ENCODE measurements at places on chromosomes 12 and 14.

DNA sequence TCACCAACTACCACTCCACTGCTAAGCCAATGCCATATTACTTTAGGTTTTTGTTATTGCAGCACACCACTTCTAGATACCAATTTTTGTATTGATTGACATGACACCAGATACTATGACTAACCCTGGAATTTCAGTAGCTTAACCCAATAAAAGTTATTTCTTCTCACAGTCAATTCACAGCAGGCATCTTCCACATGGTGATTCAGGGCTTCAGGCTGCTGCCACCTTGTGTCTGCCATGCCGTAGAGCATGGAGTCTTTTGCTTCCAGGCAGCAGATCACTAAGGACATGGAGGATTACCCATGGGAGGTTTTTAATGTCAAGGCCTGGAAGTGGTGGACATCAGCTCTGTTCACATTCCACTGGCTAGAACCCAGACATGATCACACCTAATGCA lies 56.4 kb upstream of the LTA4H start:
- no peak for DNase-seq

DNA sequence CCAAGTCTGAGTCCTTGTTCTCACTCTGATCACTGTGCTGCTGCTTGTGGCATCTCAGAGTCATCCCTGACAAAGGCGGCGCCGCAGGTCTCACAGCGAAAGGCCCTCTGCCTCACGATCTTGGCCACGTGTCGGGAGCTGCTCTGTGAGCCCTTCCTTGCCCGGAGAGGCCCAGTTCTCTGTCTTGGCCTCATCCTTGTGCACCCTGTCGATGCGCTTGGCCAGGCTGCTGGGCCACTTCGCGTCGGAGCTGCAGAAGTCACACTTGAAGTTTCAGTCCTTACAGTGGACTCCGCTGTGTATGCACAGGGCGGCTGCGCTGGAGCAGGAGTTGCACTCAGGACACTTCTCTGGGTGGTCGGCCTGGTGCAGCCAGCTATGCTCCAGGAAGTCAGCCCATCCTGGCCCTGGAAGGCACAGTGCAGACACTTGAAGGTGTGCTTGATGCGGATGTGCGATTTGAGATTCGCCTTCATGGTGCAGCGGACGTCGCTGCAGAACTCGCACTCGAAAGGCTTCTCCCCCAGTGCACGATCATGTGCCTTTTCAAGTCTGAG lies 36.4 kb upstream of the SAV1 start:
- DNase-seq: no peak

- no peak for DNase-seq
These were observed 47.9 kb upstream of the PTGDR start for GRCh38 chr14:52219488-52220084.

DNA sequence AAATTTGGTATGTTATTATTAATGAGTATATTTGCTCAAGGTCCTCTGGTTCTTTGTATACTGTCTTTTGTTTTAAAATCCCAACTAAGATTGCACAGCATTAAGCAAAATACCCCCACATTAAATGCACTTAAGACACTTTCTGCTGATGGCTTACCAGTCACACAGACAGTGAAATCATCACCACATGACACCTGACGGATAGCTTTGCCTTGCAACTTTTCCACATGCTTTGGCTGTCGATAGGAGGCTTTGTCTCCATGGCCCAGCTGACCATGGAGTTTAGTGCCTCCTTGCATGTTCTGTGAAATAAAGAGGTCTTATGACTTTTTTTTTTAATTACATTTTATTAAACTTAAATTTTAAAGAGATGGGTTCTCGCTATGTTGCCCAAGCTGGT lies 19.7 kb downstream of the NEK9 start:
- no peak for DNase-seq

DNA sequence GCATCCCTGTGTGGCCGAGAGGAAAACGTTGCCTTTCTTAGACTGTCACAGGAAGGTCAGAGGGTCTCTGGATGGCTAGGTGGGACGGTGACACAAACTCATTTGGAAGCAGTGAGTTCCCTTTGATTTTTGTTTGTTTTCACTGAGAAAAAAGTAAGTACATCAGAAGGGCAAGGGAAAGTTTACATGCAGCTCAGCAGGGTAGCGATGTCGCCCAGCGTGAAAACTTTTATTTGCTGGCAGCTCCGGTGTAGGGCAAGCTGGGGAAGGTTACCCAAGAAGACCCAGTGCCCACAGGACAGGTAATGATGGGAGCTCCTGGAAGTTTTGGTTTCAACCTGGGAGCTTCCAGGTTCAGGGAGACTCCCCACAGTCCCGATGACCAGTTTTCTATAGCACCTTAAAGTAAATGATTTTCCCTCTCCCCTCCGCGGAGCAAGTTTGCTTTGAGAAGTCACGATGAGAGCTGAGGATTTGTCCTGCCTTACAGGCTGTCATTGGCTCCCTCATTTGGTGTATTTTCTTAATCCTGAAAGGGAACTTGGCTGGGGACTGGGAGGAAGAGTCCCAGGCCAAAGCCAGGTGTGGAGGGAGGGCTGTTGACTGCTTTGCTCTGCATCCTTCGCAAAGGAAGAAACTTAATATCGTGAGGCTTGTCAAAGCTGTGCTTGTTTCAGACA lies 64.7 kb upstream of the ESRRB start:
- DNase-seq: no peak

GRCh38 chr12:3750616-3751015 lies 2.3 kb downstream of the CRACR2A start:
- DNase-seq: no peak

DNA sequence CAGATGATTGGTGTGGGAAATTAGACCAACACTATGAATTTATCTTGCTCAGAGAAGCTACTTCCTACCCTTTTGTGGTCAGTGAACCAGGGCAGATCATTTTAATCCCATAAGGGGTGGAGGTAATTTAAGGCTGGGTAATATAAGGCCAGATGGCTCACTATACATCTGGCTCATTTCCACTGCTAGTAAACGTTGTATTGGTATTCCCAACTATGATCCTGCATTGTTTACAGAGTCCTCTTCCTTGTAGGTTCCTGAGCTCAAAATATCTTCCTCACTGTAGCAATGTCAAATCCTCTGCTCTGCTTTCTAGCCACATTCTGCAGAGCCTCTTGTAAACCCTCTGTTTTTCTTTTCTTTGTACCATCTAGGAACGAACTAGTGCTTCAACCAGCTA lies 93.0 kb upstream of the MGAT4C start:
- DNase-seq: no peak

GRCh38 chr12:21144309-21144708 lies 13.3 kb downstream of the SLCO1B1 start:
- no peak for DNase-seq

GRCh38 chr14:39576736-39577135 lies 144.5 kb upstream of the FBXO33 start:
- DNase-seq: no peak

DNA sequence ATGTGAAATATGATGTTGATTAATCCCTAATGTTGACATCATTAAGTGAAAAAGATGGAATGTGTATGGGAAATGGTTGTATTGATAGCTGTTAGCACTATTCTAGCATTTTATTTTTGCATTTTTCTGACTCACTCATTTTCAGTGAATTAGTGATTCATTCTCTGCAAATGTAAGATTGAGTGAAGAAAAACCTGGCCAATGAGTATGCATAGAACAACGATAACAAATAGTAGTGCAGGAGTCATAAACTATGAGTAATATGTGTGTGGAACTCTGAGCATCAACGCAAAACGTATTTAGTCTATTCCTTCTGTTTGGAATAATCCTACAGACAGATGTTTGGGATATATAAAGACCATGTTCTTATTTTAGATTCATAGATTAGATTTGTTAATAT lies 76.3 kb upstream of the RTL1 start:
- DNase-seq: no peak

GRCh38 chr14:93085911-93086310 lies 29.8 kb downstream of the ITPK1 start:
- DNase-seq: peak; percentile 16

GRCh38 chr14:20723488-20723887 lies 22.2 kb upstream of the EDDM3A start:
- no peak for DNase-seq

GRCh38 chr12:111488271-111488670 lies 82.5 kb downstream of the SH2B3 start:
- no peak for DNase-seq

DNA sequence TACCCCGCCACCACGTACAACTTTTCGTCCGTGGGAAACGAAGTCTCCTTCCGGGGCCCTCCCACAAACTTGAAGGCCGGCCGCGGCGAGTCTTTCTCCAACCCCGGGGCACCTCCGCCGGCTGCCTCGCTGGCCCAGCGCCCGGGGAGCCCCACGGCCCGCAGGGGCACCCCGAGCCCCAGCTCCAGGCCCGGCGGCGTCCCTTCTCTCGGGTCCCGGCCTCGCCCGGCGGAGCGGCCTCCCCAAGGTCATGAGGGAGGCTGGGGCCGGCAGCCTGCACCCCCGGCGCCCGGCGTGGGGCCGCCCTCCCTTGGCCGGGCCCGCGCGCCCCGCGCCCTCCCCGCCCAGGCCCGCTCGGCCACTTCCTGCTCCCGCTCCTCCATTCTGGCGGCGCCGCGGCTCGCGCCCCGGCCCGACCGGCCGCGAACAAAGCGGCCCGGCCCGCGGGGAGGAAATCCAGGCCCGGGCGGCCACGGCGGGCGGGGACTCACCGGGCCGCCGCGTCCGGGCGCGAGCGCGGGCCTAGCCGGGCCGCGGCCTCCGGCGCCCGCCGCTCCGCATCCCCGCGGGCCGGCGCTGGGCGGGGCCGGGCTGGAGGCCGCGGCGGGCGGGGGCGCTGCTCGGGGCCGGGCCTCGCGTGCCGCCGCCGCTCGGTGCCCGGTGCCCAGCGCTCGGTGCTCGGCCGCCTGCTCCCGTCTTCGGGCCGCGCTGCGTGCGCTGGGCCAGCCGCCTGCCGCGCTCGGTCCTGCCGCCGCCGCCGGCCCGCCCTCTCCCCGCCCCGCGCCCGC lies at the start of gene AKT1:
TSS of gene AKT1 (minus strand) at position 756 of the 788 bp plus-strand sequence. CDS start 3,105 bp downstream, outside the sequence.
- DNase-seq: no peak

- no peak for DNase-seq
These were observed 4.5 kb downstream of the HMGA2 start for GRCh38 chr12:65828711-65829339.

DNA sequence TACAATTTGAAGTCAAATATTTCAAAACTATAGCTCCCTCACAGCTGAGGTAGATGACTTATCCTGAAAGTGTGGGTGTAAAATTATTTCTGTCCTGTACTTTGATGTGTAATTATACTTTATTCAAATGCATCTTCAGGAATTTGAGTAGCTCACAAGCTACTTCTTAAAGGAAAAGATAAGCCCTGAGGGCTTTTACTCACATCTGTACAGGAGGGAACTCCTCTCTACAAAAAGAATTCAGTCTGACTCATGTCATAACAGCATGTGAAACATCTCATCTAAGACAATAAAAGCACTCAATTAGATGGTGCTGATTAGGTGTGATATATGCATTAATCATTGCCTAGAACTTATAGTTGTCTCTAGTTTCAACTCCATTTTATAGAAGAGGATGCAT lies 452.0 kb downstream of the PRKD1 start:
- DNase-seq: no peak

GRCh38 chr12:53223389-53224060 lies 8.5 kb downstream of the RARG start:
- DNase-seq: no peak

DNA sequence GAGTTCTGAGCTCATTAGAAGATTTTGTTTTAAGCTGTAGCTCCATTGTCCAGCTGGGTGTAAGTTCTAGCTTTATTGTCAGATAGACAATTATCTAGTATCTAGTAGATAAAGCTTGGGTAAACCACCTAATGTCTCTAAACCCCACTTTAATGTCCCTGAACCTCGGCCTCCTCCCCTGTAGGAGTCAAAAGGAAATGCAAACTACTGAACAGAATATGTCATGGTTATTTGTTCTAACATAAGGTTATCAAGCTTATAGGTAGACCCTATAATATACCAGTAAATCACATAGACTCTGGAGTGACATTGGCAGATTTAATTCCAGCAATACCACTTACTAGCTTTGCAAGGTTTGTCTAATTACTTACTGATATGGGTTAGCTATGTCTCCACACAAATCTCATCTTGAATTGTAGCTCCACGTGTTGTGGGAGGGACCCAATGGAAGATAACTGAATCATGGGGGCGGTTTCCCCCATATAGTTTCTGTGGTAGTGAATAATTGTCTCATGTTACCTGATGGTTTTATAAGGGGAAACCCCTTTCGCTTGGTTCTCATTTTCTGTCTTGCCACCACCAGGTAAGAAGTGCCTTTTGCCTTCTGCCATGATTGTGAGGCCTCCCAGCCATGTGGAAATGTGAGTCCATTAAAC lies 29.4 kb downstream of the BCAT1 start:
- DNase-seq: no peak

GRCh38 chr14:98984027-98984718 lies 287.8 kb downstream of the BCL11B start:
- DNase-seq: no peak

DNA sequence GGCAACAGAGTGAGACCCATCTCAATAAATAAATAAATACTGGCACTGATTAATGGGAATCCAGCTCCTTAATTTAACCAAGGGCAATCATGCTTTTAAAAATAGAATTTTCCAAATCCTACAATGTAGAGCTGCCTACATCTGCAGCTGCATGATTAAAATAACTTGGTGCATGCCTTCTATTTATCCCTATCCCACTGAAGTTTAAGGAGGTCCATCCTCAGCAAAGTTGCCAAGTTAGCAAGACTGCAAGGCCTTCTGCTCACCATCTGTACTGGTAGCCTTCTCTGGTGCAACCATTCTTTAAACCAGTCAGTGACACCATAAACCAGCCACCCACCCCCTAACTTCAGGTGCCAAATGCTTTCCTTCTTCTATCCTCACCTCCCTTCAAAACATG lies 226.1 kb downstream of the ITPR2 start:
- DNase-seq: no peak
